ENCODE measurements at places on chromosomes 4 and X.

GRCh38 chrX:57204306-57204705, 67.1 kb upstream of the SPIN2A start:
- DNase-seq = no peak

DNA sequence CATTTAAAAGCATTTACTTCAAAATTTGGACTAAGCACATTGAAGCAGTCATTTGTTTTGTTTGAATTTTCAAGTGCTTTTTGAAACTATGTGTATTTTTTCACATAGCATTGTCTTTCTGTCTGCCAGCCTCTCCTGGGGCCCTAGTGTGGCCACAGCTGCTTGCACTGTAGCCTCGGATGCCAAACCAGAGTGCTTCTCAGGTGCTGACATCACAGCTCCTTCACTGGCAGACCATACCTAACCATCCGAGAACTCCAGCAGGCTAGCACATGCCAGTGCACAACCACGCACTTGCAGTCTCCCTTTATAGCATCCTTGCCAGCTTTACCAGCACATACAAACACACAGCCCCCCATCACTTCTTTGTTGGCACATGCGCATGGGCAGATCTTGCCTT, 1019.7 kb downstream of the STPG2 start:
- no peak for DNase-seq

DNA sequence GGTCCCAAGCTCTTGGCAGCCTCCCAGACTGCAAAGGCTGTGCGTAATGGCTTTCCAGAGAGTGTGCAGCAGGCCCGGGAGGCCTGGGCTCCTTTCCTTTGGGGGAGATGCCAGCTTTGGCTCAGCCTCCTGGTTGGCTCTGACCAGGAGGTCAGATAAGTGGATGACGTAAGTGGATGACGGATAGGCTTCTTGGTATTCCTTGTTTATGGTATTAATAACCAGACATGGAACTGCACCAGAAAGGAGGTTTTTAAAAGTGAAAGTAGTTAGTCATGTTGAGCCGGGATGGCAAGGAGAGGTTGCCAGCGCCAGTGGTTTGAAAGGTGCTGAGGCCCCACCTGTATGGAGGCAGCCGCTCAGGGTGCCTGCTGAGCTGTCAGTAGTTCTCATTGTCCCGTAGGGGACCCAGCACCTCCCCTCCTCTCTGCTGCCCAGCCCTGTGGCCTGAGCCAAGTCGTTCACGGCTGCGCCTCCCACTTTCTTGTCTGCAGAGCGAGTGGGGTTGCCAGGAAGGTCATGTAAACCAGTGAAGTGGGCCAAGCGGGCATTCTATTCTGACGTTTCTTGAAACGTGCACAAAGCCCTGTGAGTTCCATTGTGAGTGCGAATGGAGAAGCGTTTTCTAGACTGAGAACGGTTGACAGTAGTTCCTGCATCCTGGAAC, 28.7 kb upstream of the STOX2 start:
- no peak for DNase-seq

- peak; percentile 45 for DNase-seq
Observed at GRCh38 chr4:4430492-4431195, 43.7 kb downstream of the NSG1 start.

DNA sequence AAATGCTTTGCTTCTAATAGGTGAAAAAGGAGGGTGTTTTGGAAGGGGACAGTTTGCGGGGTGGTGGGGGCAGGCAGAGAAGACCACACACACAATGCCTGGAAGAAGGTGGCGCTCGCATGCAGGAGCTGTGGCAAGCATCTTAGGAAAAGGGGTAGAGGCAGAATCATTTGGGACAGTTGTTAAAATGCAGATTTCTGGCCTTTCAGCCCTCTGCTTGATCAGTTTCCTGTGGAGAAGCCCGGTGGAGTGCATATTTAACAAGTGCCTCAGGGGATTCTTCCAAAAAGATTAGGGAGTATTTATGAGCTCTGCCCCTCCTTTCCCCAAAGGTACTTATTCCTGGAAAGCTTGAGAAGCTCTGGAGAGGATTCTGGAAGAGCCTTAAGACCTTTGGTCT, 4.8 kb downstream of the NOCT start:
- no peak for DNase-seq

- peak; percentile 6 for DNase-seq
Observed at GRCh38 chr4:103018391-103019307, 856 bp downstream of the SLC9B1 start.

- DNase-seq = no peak
Observed at GRCh38 chrX:69968950-69969349, 80.8 kb downstream of the AWAT2 start.

DNA sequence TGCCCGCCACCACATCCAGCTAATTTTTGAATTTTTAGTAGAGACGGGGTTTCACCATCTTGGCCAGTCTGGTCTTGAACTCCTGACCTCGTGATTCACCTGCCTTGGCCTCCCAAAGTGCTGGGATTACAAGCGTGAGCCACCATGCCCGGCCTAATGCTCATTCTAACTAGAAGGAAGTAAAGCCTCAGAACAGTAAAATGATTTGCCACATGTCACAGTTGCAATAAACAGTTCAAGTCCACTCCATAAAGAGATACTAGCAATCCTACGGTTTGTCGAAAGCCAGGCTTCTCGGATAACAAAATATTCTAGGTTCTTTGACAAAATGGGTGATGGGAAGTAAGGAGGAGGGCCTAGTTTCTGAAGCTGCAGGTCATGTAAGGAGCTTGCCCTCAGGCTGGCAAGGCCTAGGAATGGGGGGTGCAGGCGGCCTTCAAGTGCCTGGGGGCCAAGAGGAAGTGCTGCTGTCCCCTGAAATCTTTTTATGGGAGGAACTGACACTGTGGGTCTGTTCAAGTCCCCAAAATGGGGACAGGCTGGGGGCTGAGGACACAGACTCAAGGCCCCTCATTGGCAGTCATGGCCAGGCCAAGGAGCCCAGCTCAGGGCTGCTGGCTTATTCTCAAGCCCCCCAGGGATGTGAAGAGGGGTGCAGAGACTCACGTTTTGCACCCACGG, 31.8 kb upstream of the ACSL1 start:
- DNase-seq = peak; percentile 22

GRCh38 chrX:111098874-111099273, 2.9 kb downstream of the PAK3 start:
- peak; percentile 64 for DNase-seq

GRCh38 chrX:20418379-20419150, 151.9 kb upstream of the RPS6KA3 start:
- no peak for DNase-seq

DNA sequence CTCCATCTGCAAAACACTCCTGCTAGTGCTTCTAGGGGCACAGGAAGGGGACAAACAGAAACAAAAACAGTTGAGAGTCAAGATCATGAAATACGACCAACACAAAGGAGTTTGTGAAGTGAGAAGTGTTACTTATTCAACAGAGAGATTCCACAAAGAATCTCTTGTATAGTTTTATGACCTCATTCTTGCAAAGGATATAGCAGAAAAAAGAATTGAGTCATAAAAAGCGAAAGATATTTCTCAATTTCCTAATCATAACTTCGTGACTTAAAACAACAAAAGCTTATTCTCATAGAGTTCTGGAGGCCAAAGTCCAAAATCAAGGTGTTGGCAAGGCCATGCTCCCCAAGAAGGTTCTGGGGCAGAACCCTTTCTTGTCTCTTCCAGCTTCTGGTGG, 40.7 kb downstream of the TIGD4 start:
- no peak for DNase-seq

- DNase-seq = peak; percentile 65
Observed at GRCh38 chr4:98939892-98940298, 11.0 kb upstream of the EIF4E start.

DNA sequence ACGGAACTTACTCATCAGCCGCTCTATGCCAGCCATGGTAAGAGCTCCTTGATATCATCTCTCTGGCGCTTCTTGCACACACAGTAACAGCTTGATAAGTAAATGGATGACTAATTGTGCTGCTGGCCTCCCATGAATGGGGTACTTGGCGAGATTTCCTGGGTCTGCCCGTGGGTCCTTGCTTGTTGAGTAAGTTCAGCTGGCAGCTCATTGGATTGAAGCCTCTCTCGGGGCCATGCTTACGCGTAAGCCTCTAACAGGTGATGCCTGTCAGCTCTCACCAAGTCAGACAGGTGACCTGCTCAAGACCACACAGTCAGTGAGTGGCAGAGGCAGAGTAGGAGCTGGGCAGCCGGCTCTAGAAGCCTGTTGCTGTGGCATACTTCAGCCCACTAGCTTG, 7.7 kb downstream of the NSG1 start:
- DNase-seq = no peak

DNA sequence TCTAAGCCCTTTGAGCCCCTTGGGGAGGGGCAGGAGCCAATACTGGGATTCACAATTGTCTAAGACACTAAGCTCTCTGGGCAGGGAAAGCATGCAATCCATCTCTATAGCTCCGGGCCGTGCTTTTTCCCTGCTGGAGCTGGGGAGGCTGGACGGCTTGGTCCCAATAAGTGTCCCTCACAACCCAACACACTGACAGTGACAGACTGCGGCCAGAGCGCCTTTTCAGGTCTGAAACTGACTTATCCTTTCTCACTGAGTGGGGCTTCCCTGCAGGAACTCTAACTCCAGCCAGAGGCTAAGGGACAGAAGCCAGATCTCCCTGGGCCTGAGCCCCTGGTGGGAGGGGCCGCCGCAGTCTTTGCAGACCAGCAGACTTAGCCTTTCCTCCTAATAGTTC, 146.6 kb upstream of the PBDC1 start:
- DNase-seq = no peak

DNA sequence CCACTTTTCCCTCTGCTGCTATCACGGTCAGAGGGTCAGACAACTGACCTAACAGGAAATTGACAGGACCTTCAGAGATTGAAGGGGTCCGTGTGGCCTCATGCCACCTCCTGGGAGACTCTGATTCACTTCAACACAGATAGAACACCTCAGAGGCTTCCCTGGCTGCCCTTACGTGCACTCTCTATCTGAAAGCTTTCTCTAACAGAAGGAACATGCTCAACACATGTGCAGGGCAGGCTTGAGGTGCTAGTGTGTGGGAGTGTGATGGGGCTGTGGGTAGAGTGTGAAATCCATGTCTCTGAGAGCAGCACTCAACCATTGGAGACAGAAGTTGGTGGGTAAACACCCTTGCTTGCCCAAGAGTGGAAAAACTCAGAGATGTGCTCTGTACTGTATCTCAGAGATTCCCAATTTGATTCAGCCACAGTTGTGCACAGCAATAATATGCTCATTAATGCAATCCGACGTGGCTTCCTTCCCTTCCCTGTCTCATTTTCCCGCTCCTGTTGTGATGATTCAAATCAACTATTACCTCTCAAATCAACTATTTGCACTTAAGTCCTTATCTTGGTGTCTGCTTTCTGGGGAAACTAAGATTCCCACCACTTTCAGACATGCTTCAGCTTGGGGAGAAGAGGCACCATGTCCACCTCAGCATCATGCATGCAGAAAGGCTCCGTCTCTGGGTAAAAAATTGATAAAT, 62.0 kb upstream of the MAGEB2 start:
- DNase-seq = no peak

DNA sequence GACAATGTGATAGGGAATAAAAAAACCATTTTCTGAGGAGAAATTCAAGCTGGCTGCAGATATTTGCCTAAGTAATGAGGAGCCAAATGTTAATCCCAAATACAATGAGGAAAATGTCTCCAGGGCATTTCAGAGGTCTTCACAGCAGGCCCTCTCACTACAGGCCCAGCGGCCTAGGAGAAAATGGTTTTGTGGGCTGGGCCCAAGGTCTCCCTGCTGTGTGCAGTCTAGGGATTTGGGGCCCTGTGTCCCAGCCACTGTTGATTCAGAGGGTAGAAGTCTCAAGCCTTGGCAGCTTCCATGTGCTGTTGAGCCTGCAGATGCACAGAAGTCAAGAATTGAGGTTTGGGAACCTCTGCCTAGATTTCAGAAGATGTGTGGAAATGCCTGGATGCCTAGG, 778.7 kb downstream of the CENPC start:
- DNase-seq = no peak

DNA sequence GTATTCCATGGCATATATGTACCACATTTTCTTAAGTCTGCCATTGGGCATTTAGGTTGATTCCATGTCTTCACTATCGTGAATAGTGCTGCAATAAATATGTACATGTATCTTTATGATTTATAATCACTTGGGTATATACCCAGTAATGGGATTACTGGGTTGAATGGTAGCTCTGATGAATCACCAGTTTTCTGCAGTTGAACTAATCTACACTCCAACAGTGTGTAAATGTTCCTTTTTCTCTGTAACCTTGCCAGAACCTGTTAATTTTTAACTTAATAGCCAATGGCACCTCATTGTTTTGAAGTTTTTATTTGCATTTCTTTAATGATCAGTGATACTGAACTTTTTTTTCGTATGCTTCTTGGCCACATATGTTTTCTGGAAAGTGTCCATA, 152.5 kb downstream of the CCNG2 start:
- DNase-seq = no peak

DNA sequence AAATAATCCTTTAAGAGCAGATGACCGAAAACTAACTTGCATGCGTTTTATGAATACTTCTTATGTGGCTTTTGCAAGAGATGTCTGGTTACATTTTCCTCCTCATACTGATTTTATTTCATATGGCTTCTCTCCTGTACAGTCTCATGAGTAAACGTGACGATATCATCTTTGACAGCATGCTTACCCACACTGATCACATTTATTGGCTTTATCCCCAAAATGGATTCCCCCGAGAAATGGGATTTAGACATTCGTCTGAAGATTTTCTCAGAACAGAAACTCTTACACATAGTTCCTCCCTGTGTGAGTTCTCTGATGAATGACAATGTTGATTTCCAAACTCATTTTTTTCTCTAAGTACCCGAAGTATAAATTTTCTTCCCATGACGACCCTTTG, 939.7 kb upstream of the LCORL start:
- no peak for DNase-seq

- DNase-seq = peak; percentile 71
Observed at GRCh38 chrX:154750301-154751202, at the start of gene GAB3. Gene GAB3, minus strand, starts transcription at chrX:154751077. Its CDS starts 52 bp downstream, at chrX:154751025.

GRCh38 chr4:7542781-7543180, 108.1 kb upstream of the PSAPL1 start:
- DNase-seq = no peak

GRCh38 chr4:180913750-180914149, 1329.5 kb upstream of the TENM3 start:
- DNase-seq = no peak

- no peak for DNase-seq
Observed at GRCh38 chr4:54843946-54844345, 186.2 kb downstream of the KIT start.

DNA sequence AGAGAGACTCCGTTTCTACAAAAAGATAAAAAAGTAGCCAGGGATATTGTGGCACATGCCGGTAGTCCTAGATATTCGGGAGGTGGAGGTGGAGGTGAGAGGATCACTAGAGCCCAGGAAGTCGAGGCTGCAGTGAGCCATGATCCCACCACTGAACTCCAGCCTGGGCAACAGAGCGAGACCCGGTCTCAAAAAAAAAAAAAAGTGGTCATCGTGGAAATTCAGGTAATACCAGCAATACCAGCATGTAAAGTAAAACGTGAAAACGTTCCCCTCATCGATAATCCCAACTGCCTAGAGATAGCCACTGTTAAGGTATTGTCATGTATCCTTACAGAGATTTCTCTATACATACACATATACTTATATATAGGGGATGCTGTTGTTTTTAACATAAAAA, 1.5 kb downstream of the MAGT1 start:
- DNase-seq = no peak

- DNase-seq = no peak
Observed at GRCh38 chr4:98338761-98339438, 77.7 kb downstream of the RAP1GDS1 start.

Measured in suppressor macrophage treated with lipopolysaccharide for 1 hour (primary cell).